Mucosa of gallbladder (tissue), 1 donor: ENCODE measurements at places on chromosomes 3 and 15. TPM values are rescaled to one million over a fixed set of nuclear protein-coding genes. Genes with fewer than 3 reads are reported as not detected.

CATSPER2 gene
- total RNA-seq = 8.1 TPM

PIGZ gene
- 7.5 TPM for total RNA-seq

UBA5 gene
- 33.6 TPM for total RNA-seq

SLCO2A1 gene
- total RNA-seq = 48.1 TPM

ZNF385D gene
- total RNA-seq = 25.8 TPM

SLC22A14 gene
- 0.46 TPM for total RNA-seq

CNTN4 gene
- 5.2 TPM for total RNA-seq

PPM1L gene
- total RNA-seq = 79.5 TPM

EPHA6 gene
- total RNA-seq = 2.4 TPM

KBTBD13 gene
- total RNA-seq = not detected

ZDHHC19 gene
- 1.2 TPM for total RNA-seq

SLC6A11 gene
- 0.12 TPM for total RNA-seq

GPR171 gene
- total RNA-seq = 2.0 TPM

LIPH gene
- 34.0 TPM for total RNA-seq

ITIH4 gene
- 10.2 TPM for total RNA-seq

LMAN1L gene
- not detected for total RNA-seq

EBLN2 gene
- total RNA-seq = 3.0 TPM

ZSCAN2 gene
- total RNA-seq = 15.3 TPM

CNTN3 gene
- total RNA-seq = 10.8 TPM

CAND2 gene
- 12.1 TPM for total RNA-seq

IQCF5 gene
- total RNA-seq = not detected
